ENCODE measurements at places on chromosomes 16 and 17.

GRCh38 chr17:77303620-77304019, 162.9 kb downstream of the SEC14L1 start:
- DNase-seq: no peak

GRCh38 chr17:45437465-45438283, 5.0 kb upstream of the ARHGAP27 start:
- DNase-seq: no peak

GRCh38 chr16:66656547-66656946, 40.0 kb downstream of the CMTM4 start:
- no peak for DNase-seq

- DNase-seq: no peak
These were observed 40.3 kb downstream of the PKD1 start for GRCh38 chr16:2095315-2095853.

DNA sequence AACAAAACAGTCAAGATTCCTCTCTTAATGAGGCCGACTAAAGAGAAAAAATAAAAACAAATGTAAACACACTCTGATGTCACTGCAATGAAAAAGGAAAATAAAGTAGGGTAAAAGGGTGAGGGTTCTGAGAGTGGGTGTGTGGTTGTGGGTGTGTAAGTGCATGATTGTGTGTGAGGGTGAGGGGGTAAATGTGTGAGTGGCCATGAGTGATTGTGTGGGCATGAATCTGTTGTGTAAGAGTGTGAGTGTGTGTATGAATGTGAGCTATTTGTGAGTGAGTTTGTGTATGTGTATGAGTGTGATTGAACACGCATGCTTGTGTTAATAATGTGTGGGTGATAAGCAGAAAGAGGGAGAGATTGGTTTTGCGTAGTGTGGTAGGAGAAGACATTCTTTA, 132.8 kb downstream of the CDH11 start:
- no peak for DNase-seq

- DNase-seq: no peak
These were observed 59.3 kb upstream of the BRD7 start for GRCh38 chr16:50428116-50428515.

DNA sequence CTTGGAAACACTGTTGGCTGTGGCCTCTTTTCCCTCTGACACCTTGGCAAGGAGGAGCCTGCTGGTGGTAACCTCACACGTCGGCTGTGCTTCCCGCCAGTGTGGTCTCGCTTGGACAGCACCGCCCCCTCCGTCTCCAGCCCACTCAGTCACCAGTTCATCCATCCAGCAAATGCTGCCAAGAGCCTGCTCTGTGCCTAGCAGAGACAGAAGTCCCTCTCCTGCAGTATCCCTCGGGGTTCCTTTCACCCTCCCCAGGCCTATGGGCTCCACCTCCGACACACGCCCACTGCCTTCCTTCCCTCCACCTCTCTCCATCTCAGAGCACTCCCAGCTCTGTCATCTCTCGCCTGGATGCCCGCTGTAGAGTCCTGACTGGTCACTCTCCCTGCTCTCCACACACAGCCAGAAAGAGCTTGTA, 12.3 kb downstream of the CACNG4 start:
- no peak for DNase-seq

DNA sequence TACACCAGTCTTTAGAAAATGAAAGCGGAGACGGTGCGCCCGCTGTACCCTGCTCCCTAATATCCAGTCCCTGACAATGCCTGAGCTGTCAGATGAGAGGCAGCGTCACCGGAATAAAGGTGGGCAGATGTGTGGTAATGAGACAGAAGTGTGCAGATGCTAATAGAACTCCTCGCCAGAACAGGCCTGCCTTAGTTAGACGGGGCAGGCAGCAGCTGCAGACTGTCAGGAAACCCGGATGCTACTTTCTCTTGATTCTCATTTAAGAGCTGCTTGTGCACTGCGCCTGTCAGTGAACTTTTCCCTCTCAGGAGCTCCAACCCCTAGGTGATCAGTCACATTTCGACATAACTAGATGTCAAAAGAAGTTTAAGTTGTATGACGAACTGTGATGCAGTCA, 221.8 kb upstream of the IRX3 start:
- DNase-seq: no peak

- DNase-seq: peak; percentile 62
These were observed 654 bp downstream of the LASP1 start for GRCh38 chr17:38870259-38871165.

- DNase-seq: peak; percentile 29
These were observed 569 bp downstream of the FLII start for GRCh38 chr17:18257982-18258355.

GRCh38 chr16:58476791-58477190, 23.2 kb upstream of the NDRG4 start:
- DNase-seq: no peak

GRCh38 chr17:53749178-53749577, 73.5 kb upstream of the KIF2B start:
- DNase-seq: no peak

GRCh38 chr17:8537734-8538133, 92.8 kb downstream of the MYH10 start:
- DNase-seq: no peak

DNA sequence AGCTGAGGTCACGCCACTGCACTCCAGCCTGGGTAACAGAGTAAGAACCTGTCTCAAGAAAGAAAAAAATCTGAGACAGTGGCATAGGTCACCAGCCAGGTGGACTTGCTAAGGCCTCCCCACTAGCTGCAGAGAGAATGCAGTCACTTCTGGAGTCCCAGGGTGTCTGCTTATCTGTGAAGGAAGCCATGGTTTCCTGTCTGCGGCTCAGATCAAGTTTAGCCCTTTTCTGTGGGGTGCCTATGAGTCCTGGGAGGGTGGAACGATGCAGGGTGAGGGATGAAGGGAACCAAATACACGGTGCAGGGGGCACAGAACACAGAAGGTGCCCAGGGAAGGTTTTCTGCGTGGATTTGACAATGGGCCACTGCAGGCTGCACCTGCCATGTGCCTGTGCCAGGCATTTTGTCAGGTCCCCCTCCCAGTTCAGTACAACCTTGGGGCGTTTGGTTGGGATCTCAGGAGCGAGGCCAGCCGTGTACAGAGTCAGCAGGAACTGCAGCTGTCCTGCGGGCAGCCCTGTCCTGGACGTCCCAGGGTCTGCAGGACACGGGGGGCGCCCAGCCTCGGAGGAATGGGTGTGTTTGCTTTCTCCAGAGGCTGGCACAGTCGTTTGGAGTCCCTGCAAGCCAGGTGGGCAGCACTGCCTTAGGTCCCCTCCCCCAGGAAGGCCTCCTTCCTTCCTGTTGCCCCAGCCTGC, 41.8 kb downstream of the RAB11FIP4 start:
- peak; percentile 4 for DNase-seq

GRCh38 chr16:35734728-35735402, 2275.5 kb downstream of the TP53TG3F start:
- DNase-seq: no peak

DNA sequence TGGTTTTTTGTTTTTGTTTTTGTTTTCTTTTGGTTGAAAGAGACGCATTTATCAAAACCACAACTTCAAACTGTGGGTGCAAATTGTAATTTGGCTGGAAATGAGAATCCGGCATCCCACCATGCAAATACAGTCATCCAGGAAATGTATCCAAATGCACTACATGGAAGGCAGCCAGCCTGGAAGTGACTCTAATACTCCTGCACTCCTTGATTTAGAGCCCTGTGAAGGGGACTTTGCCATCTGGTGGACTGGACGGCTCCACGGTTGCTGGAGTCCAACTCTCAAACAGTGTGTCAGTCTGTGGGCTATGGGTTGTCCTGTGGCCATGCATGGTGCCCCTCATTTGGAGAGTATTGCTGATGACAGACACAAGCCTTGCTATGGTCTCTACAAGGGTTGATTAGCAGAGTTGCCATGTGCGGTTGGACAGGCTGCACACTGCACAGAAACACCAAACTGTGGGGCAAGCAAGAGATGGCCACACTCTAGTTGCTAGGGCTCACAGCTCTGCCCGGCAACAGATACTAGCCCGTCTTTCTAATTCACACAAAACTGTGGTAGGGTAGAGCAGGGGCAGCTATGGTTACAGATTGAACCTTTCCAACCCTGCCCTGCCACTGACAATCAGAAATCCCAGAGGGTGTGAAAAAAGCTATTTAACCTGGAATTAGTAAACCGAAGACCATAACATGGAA, 62.4 kb downstream of the VAT1L start:
- DNase-seq: no peak

GRCh38 chr17:77318491-77319210, 177.9 kb downstream of the SEC14L1 start:
- DNase-seq: peak; percentile 57

GRCh38 chr17:49076573-49077384, 55.8 kb upstream of the B4GALNT2 start:
- DNase-seq: peak; percentile 92

- DNase-seq: no peak
These were observed 34.2 kb downstream of the ZNF423 start for GRCh38 chr16:49821614-49822282.

GRCh38 chr16:68767581-68767980, 30.5 kb downstream of the CDH1 start:
- DNase-seq: no peak

DNA sequence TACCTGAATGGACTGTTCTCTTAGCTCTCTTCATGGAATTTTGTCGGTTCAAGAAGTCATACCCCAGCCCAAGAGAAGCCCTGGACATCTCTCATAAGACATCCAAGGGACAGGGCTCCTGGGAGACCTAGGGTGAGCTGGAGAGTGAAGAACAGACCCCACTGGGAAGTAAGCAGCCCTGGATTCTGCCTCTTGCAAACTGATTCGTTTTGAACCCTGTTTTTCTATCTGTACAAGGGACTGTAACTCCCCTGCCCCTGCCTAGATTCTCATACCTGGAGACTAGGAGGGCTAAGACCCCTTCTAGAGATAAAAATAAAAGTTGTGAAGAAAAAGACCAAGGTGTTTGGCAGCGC, 449 bp downstream of the CCL3L1 start:
- no peak for DNase-seq

- peak; percentile 88 for DNase-seq
These were observed 94.6 kb downstream of the RGS9 start for GRCh38 chr17:65231662-65232335.

GRCh38 chr17:27491713-27492190, 35.5 kb downstream of the KSR1 start:
- DNase-seq: peak; percentile 34

- no peak for DNase-seq
These were observed 476.0 kb downstream of the SLC39A11 start for GRCh38 chr17:72616447-72616846.

GRCh38 chr17:71032746-71033273, 863.5 kb downstream of the KCNJ2 start:
- no peak for DNase-seq

GRCh38 chr16:30740364-30741251, 7.6 kb upstream of the PHKG2 start:
- DNase-seq: peak; percentile 86

- DNase-seq: no peak
These were observed 5.1 kb upstream of the HOXB2 start for GRCh38 chr17:48549914-48550501.

DNA sequence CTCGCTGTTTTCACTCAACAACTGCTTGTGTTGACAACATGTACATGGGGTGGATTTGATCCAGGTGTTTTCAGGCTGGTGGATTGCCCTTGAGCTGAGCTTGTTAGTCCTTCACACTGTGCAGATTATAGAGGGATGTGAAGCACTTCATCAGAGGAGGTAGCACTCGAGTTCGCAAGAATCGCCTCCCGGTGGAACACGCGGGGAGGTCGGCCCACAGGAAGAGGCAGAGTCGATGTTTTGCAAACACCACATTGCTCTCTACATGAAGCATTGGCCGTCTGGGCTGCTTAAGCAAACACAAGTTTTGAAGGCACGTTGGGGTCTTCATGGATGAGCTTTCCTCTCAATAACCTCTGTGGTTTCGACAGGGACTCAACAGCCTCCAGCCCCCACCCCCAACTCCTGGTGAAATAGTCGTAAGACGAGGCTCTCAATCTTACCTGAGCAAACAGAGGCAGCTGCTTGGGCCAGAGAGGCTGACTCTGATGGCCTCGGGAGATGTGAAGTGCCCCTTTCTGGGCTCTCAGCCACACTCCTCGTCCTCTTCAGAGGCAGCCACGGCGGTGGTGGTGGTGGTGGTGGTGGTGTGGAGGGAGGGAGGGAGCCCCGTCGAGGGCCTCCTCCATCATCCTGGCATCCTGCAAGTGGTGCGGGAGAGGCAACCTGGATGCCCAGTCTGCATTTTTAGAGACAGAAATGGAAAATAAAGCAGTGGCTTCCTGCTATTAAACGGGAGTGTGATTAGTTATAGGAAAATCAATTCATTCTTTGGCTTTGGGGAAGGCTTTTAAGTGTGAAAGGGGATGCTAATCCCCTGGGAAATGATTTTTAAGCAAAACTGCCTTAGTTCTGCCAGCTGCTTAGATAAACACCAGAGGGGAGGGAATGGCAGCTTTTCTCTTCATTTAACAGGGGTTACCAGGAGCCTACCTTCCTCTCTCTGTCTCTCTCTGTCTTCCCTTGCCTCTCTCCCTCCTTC, 552.5 kb upstream of the EEF2KMT start:
- DNase-seq: no peak

- DNase-seq: no peak
These were observed 78.4 kb downstream of the VAT1L start for GRCh38 chr16:77866752-77867151.

DNA sequence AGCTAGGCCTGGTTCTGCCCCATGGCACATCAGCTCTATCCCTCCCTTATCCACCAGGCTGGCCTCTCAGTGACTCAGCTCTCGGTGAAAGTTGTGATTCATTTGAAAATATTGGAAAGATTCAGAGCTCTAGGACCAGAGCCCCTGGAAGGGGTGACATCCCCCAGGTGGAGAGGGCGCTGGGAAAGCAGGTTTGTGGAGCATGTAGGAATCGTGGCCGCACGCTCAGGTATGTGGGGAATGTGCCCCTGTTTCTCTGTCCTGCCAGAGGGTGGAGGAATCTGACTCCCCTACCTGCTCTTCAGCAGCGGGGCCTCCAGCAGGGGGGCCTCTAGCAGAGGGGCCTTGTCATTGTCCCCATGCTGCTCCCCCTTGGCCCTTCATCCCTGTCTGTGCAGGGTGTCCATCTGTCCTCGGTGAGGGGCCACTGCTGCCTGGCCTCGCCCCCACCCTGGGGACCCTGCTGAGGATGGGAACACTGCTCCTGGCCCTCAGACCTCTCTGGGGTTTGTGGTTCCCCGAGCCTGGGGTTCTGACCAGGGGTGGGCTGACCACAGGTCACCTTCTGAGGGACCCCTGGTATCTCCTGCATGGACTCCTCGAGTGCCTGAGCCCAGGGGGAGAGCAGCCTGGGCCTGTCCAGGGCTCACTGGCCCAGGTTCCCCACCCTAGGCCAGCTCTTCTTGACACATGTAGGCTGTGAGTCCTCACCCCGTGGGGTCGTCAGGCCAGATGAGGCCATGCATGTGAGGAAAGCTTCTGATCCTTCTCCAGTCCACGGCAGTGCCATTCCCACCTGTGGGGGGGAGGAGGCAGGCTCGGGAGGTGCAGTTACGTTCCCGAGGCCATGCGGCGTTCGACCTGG, 47.5 kb downstream of the NT5M start:
- DNase-seq: peak; percentile 41

All from choroid plexus epithelial cell (primary cell).